EH (cell line): ENCODE measurements at places on chromosomes 7 and 10.

DNA sequence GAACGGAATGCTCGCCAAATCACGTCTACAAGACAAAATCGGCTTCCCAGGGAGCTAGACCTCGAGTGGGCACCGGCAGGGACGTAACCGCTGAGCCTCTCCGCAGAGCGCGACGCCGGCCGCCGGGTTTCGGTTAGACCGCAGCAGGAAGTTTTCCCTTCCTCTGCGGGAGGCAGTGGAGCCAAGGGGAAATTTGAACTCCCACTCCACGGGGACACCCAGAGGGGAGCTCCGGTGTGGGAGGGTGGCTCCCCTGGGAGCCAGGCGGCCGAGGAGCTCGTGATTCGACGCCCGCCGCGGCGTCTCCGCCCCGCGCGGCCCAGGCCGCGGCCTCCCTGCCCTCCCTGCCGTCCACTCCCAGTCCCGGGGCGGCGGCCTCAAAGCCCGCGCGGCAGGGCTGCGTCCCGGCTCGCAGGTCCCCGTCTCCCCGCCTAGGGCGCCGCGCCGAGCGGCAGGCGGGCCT lies 426 bp downstream of the SYPL1 start:
- DNase-seq = peak; percentile 80

DNA sequence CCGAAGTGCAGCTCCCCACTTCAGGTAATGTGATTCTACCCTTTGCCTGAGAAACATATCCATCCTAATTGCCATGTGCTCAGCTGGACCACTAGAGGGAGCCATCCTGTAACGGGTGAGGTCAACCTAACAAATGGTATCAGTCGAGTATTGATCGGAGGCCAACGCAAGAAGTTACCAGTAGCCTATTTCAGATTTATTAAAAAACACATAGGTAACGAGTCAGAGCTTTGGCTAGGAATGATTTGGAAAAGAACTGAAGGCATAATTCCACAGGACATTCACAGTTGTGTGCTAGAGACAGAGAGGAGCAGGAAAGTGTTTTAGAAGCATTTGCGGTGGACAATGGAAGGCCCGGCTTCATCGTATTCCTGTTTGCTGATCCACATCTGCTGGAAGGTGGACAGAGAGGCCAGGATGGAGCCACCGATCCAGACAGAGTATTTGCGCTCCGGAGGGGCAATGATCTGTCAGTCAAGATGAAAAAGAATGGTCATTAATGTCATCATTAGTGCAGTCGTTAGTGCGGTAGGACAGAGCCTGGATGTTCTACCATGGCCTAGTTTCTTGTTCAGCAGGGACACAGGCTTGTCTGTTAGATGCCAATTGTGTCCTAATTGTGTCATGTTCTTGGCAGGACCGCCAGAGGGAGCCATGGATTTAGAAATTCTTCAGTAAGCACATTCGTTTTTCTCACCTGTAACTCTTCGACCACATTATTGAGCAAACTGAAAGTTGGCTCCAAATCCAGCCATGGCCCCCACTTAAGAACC lies 17.5 kb downstream of the ACTA2 start:
- peak; percentile 80 for DNase-seq

DNA sequence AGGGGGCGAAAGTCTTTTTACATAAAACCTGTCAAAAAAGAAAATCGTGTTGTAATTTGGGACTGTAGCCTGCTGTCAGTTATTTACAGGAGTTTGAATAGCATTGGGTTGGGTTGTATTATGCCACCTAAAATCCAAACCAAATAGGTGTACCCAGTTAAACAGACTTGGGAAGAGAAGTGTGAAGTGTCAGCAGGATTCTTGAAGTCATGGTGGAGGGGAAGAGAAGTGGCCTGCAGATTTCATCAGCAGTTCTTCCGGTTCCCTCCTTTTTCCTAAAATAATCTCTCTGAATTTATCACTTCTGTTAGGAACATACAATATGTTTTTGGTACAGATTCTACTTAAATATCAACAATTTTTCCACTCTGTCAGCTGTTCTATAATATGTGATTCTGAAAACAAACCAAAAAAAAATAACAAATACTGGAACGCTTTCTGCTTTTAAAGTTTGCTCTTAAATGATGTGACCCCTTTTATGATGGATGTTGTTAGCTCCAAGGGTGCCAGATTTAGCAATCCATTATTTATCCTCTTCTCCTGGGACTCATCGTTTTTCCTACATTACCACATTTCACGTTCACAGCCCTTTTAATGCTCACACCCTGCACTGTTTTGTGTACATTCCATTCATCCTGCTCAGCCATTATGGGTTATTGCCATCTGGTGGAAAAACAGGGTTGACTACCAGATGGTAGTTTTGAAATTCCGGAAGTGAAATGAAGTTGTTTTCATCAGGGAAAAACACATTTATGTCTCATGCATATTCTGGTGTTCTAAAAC lies 18.7 kb upstream of the ARHGAP12 start:
- DNase-seq = peak; percentile 93

DNA sequence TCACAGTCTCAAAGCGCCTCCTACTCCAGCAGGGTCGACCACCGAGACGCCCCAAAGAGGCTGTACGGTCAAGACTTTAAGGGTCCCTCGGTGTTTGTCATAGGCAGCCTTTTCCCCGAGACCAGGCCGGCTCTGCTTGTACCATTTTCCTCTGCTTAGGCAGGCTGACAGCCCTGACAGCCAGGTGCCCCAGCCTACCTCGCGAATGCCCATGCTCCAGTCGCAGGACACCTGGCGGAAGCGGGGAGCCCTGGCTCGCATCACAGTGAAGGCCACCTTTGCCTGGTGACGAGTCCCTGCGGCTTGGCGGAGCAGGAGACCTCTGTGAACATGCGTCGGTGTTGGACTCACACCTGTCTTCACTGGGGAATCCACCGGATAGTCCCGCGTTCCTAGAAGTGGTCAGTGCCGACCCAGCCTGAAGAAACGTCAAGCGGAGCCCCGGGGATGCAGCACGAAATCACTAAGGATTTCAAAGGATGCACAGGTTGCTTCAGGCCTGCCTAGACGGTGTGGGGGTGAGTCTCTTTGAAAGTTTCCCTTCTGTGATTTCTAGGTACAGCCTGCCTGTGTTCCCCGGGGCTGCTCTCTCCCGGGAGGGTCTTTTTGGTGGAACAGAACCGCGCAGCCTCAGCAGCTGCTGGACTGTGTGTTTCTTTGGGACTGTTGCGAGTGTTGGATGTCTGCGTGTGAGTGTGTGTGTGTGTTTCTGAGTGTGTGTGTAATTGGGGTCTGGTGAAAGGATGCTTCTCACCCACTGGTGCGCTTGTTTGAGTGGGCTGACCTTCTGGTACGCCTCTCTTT lies 30.5 kb upstream of the ZNF273 start:
- DNase-seq = no peak

DNA sequence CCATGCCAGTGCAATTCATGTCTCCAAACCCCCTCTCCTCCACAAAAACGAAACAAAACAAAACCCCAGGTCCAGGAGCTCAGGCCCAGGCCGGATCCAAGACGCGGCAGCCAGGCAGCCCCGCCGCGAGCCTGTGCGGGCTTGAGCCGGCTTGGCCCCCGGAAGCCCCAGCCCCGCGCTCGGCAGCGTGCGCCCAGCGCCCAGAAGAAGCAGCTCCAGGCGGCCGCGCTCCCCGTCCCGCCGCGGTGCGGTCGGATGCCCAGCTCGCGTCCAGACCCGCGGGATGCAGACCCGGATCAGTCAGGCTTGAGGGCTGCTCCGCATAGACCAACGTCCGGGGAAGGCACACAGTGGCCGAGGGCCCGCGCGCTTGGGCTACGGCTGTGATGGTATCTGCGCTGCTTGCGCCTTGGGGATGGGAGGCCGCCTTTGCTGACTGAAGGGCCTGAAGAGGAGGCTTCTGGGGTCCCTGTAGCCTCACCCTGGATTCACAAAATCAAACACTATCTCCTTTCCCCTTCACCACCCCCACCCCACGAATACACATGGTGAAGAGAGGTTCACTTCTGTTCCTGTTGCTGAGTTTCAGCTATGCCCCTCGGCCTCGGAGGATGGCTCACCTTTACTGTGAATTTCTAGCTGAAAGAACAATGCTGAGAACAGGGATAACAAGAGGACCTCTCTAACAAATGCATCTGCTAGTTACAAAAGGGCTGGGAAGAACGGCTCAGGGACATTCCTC lies 79.9 kb upstream of the EN2 start:
- peak; percentile 26 for DNase-seq

DNA sequence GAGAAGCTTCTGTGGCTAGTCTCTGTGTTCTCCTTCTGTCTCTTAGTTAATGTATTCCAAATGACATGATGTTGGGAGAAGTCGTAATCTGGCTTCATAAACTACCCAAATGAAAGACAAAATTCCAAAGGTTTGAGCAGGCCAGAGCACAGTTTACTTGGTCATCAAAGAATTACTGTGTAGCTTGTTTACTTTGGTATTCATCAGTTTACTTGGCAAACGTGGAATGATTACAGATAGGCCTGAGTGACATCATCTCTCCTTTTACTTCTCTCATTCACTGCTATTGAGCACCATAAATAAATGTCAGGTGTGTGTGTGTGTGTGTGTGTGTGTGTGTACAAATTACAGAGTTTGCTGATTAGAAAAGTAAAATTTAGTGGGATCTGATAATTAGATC lies 327.3 kb downstream of the PHTF2 start:
- peak; percentile 78 for DNase-seq

GRCh38 chr10:88395677-88396076 lies 187.4 kb downstream of the RNLS start:
- DNase-seq = peak; percentile 24

- DNase-seq = no peak
These were observed 733.4 kb downstream of the MAGI2 start for GRCh38 chr7:78720066-78720465.

- DNase-seq = no peak
These were observed 265.1 kb downstream of the FGFR2 start for GRCh38 chr10:121332829-121333765.

DNA sequence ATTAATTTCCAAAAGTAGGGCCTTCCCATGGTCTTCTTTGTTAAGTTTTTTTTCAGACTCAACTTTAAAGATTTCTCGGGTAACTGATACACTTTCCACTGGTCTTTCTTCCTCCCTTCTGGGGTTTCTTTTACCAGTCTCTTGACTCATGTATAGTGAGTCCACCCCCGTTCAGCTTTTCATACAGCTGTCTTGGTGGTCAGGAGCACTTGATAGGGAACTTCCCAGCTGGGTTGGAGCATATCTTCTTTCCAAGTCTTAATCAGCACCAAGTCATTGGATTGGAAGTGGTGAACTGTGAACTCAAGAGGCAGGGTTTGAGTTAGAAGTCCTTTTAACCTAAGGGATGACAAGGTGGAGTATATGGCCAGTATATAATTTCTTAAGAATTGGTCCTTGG lies 29.2 kb upstream of the ELOVL3 start:
- DNase-seq = no peak

DNA sequence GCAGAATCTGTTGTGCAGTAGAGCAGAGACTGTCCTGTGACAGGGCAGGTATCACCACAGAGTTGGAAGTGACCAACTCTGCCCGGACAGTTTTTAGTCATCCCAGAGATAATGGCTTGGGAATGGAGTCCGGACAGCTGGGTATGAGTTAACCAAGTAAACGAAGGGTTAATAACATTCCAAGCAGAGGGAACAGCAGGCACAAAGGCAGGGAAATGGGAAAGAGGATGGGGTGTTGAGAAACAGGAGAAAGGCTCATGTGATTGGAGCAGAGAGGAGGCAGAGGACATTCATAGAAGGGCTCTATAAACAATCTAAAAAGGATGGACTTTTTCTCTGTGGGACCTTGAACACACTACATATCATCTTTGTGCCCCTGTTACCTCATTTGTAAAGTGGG lies 132.2 kb upstream of the YAE1 start:
- no peak for DNase-seq

GRCh38 chr10:127148066-127148932 lies 48.1 kb downstream of the INSYN2A start:
- DNase-seq = peak; percentile 89

DNA sequence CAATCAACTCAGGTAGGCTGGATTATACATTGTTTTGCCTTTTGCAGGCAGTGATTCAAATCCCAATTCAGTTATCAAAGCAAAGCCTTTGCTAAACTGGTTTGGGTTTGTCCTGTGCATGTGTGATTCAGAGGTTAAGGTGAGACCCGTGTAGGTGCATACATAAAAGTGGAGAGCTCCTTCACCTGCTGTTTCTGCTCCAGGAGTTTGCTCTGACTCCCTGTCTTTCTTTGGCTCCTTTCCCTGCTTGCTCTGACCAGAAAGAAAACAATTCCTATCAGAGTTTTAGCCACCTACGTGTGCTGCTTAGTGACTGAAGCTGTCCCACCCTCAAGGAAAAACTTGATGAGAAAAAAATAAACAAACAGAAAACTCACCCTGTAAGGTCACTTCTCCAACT lies 101.1 kb downstream of the TPST1 start:
- no peak for DNase-seq

- no peak for DNase-seq
These were observed 557.4 kb upstream of the VSTM2A start for GRCh38 chr7:53984776-53985175.

GRCh38 chr7:43572516-43573049 lies 10.3 kb upstream of the STK17A start:
- DNase-seq = peak; percentile 100

- no peak for DNase-seq
These were observed 54.0 kb downstream of the MTURN start for GRCh38 chr7:30188811-30189210.

- peak; percentile 76 for DNase-seq
These were observed 8.2 kb upstream of the MAGI2 start for GRCh38 chr7:79461660-79462059.

DNA sequence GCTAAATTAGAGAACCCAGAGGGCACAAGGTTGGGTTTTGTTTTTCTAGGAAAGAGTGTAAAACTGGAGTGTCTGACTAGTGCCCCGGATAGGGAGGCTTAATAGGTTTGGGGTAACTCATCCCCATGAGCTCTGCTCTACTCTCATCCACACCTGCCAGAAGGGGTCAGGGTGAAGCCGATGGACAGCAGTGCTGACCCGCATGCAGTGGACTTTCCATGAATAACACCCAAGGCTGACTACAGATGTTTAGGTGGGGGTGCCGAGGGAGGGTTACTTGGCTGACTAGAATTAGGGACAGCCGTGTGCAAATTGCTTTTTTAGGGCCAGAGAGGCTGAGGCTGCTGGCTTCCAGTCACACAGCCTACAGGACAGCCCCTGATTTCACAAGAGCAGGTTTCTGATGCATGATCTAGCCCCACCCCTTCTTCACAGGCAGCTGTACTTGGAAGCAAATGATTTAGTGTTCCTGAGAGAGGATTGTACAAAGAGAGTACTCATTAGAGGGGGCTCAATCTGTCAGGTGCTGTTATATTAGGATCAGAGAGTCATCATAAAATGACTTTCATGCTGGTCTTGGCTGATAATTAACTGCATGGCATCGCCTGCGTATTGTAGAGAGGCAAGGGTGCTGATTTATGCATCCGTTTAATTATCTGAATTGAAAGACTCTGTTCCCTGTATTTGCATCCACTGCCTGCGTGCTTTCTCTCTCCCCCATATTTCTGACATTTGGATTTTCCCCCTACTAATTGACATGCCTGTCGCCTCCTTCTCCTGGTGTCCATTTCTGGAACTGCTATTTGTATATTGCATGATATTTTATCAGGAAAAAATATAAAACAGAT lies 9.5 kb downstream of the INHBA start:
- DNase-seq = peak; percentile 52

DNA sequence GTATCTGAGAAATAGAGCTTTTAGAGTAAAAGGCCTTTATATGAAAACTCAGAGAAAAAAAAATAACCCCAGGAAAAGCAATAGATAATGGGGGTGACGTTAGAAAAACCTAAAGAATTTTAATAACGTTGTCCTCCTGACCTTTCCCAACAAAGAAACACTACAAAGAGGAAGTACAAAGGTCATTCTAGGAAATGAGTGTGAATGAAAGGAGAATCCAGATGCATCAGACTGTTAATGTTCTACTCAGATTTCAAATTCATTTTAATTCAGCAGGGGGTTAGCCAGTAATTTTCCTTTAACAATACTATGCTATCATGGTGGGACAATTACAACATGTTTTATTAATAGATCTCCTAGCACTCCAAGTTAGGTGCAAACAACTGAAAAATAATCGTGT lies 73.8 kb upstream of the CDK1 start:
- no peak for DNase-seq
